ENCODE measurements at places on chromosomes 13 and 19. TPM values are rescaled to one million over a fixed set of nuclear protein-coding genes. Genes with fewer than 3 reads are reported as not detected.
A peak's percentile ranks its signal among the peaks of the same experiment; 100 is the strongest.

- DNase-seq = no peak
These were observed 14.7 kb downstream of the KBTBD6 start for GRCh38 chr13:41117869-41118268.

DNA sequence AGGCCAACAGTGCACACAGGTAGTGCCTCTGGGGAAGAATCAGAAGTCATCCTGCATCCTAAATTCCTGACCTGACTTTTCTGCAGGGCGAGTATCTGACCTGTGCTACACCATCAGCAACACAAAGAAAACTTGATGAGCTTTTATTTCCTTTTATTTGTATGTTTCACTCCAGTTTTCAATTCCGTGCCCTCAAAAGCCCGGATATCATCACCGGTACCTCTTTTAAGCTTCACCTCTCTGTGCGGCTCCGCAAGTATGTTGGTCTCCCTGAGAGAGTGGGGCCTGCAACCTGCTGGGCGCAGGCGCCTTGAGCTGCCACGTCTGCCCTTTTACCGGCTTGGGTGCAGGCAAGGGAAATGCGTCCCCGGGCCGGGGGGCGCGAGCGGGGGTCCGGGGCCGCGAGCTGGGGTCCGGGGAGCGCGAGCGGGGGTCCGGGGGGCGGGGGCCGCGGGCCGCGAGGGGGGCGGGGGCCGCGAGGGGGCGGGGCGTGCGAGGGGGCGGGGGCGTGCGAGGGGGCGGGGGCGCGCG, 4.3 kb upstream of the DUXA start:
- DNase-seq = peak; percentile 47

GRCh38 chr19:39679791-39680168, 24.1 kb downstream of the LGALS16 start:
- DNase-seq = no peak

Gene ZIM2
- total RNA-seq = 0.14 TPM
